ENCODE measurements at places on chromosomes 12 and 14. TPM values are rescaled to one million over a fixed set of nuclear protein-coding genes. Genes with fewer than 3 reads are reported as not detected.

The KITLG gene
- total RNA-seq, result 27.2 TPM

DNA sequence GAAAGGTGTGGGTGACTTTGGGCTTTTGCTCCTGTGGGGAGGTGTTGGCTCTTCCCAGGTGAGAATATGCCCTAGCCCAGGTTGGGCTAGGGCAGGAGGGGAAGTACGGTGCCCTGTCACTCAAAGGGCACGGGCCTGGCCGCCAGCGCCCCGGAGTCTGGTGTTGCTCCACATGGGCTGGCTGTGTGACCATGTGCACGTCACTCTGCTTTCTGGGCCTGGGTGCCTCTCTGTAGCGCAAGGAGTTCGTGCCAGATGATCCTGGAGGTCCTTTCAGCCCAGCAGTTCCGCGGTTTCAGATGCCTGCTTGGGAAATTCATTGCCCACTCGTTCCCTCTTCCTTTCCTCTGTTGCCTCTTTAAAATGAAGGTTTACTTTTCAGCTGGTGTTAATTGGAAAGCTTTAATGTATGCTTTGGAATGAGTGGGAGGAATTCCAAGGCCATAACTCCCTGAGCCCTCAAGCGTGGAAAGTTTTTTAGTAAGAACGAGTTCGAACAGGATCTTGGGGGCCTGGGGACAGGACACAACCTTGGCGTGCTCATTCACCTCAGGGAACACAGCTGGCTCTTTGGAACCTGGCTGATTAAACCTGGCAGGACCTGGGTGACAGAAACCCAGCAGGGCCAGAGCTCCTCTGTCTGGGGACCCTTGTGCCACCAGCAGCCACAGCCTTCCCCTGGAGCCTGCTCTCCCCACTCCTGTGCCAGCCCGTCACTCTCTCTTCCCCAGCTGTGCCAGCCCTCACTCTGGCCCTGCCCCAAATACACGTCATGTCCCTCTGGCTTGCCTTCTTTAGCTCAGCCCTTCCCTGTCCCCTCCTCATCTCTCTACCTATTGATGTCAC, 42.8 kb downstream of the TSPAN9 start:
- no peaks in the 10 kb centered on the region for H3K27me3 ChIP-seq
- DNase-seq, result no peak
- H3K36me3 ChIP-seq, result no peaks in the 10 kb centered on the region
- H3K4me3 ChIP-seq, result no peak overlapping the region
- no peak overlapping the region for H3K27ac ChIP-seq
- peaks cover 53% of the 10 kb centered on the region for H3K4me1 ChIP-seq

DNA sequence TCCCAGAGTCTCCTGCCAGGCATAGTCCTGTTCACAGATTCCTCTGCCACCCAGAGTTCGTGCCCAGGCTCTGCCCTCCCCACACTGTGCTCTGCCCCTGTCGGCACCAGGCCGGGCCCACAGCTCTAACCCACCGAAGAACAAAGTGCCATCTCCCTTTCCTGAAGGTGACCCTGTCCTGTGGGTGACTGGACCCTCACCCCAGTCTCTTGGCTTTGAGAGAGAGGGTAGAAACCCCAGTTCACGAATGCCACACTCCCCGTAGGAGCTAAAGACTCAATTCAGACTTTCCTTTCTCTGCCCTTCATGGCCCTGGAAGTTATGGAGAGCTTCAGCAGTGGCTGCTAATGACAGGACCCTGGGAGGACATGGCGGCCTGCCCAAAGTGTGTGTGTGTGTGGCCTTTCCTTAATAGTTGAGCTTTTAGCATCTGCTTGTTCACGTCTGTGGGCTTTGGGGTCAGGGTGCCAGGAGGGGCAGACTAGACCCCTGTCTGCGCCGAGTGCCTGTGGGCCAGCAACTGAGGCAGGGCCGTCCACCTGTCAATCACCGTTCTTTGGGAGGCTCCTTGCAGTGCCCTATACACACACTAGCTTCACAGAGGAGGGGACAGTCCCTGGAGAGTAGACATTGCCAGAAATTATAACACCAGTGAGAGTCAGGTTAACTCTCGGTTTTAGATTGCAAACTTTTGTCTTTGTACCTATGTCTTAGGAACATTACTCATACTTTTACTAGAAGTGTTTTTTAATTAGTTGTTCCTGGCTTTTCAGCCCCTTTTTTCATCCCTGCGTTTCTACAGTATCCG, 84.6 kb upstream of the DYNC1H1 start:
- no peaks in the 10 kb centered on the region for H3K27me3 ChIP-seq
- H3K36me3 ChIP-seq, result peaks cover 43% of the 10 kb centered on the region
- peaks cover 16% of the 10 kb centered on the region for H3K4me1 ChIP-seq
- no peak overlapping the region for H3K4me3 ChIP-seq
- H3K27ac ChIP-seq, result no peak overlapping the region

The DAD1 gene
- 36.8 TPM for total RNA-seq

DNA sequence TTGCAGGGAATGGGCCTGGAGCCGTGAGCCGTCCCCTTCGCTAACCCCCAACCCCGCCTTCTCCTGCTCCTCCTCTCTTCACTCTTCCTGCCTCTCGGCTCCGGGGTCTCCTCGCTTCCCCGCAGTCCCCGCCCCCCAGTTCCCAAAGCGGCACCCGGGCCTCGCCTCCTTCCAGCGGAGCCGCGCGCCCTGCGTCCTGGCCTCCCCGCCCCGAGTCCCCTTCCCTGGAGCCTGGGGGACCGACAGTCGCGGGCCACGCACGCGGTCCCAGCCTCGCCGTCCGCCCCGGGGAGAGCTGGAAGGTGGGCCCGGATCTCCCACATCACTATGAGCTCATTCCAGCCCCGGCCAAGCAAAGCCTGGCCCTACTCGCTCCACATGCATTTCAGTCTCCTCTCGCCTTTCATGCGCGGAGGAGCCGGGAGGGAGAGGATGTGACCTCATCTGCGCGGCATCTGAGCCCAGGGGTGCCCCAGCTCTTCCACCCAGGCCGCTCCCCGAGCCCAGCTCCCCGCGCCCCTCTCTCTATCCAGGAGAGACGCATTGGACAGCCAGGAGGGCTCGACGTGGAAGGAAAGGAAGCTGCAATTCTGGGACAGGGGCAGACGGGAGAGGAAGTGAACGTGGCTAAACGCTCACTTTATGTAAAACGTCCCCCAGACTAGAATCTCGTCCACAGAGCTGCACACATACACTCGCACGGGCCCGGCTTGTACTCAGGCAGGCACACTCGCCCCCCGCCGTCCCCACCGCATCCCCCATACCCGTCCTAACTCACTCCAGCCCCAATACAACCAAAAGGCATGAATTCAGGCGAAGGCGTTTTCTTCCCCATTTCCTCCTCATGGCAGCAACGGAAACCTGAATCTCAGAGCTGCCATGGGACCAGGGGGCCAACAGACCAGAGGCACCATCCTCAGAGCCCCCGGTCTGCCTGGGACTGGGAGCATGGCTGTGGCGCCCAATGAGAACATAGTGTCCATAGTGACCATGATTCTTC, 108.7 kb upstream of the CCND2 start:
- peaks cover 14% of the 10 kb centered on the region for H3K4me1 ChIP-seq
- H3K36me3 ChIP-seq, result no peaks in the 10 kb centered on the region
- DNase-seq, result peak; percentile 34
- peak overlapping the region; percentile 16 for H3K27ac ChIP-seq
- H3K4me3 ChIP-seq, result peak overlapping the region; percentile 48

GRCh38 chr14:64828071-64828470, 51.6 kb downstream of the SPTB start:
- no peak overlapping the region for H3K27ac ChIP-seq
- no peak overlapping the region for H3K4me3 ChIP-seq
- no peaks in the 10 kb centered on the region for H3K27me3 ChIP-seq
- DNase-seq, result no peak
- no peaks in the 10 kb centered on the region for H3K4me1 ChIP-seq

The TOMM20L gene
- total RNA-seq, result not detected

The RNF212B gene
- total RNA-seq, result not detected

GRCh38 chr12:88893801-88894200, 313.5 kb upstream of the KITLG start:
- H3K27ac ChIP-seq, result no peak overlapping the region
- H3K36me3 ChIP-seq, result no peaks in the 10 kb centered on the region
- H3K4me1 ChIP-seq, result no peaks in the 10 kb centered on the region
- DNase-seq, result no peak
- no peak overlapping the region for H3K4me3 ChIP-seq

- no peak for DNase-seq
- H3K4me3 ChIP-seq, result no peak overlapping the region
- no peaks in the 10 kb centered on the region for H3K27me3 ChIP-seq
- peaks cover 17% of the 10 kb centered on the region for H3K4me1 ChIP-seq
- no peaks in the 10 kb centered on the region for H3K36me3 ChIP-seq
- H3K27ac ChIP-seq, result no peak overlapping the region
Observed at GRCh38 chr14:89466484-89466883, 49.5 kb upstream of the FOXN3 start.

The TMEM30B gene
- 22.0 TPM for total RNA-seq
